ENCODE measurements at places on chromosomes 6 and 20.

GRCh38 chr6:89387516-89388201, 24.4 kb downstream of the RRAGD start:
- DNase-seq = no peak

- no peak for DNase-seq
These were observed at the start of gene NKAIN2 for GRCh38 chr6:123803504-123804013. TSS of gene NKAIN2 (plus strand) at chr6:123803865.

DNA sequence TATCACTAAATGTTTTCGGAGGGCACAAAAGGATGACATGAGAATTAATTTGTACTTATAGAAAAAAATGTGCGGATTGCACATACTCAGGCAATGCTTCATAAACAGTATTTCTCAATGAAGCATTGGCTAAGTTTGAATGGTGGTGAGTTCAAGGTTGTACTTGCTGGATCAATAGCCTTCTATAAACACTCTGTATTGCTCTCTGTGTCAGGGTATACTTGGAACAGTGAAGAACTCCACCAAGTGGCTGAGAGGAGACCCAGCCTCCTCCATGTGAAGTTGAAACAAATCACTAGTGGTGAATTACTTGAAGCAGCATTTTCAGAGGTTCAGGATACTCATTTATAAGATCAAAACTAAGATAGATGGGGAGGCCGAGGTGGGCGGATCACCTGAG, 360.6 kb downstream of the RIMS1 start:
- DNase-seq = no peak

- DNase-seq = no peak
These were observed 291.0 kb downstream of the ZFAND3 start for GRCh38 chr6:38110481-38110971.

DNA sequence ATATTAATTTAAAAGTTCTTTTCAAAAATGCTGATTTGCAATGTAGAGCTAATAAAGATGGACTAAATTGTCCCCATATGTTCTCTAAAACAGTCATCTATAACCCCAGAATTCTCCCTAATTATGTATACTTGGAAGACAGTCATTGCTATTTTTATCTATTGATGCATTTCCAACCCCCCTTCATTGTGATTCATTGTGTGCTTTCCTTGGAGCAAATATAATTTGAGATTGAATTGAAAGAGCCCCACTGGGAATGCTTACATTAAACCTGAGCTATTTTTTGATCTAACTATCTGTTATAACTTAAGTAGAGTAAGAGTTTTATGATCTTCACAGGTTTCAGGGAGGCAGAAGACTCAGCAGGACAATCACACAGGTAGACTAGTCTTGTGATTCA, 73.7 kb upstream of the PTCHD4 start:
- DNase-seq = no peak

DNA sequence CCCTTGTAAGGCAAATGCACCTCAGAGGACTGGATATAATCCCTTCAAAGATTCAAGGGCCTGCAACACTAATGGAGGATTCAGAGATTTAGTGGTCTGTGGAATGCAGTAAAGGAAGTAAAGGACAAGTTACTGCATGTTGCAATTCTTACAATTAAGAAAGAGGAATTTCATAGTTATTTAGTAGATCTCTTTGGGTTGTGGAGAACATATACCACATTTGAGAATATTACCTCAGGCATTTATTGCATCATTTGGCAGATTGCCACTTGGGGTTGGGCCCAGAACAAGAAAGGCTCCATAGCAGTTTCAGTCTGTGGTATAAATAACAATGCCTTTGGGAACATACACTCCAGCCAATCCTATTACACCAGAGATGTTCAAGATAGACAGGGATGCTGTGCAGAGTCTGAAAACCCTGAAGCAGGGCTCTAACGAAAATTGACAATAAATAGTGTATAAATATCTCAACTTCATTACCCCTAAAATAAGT, 20.9 kb upstream of the EPM2A start:
- DNase-seq = no peak

GRCh38 chr6:146770965-146771735, 172.4 kb downstream of the ADGB start:
- DNase-seq = no peak

DNA sequence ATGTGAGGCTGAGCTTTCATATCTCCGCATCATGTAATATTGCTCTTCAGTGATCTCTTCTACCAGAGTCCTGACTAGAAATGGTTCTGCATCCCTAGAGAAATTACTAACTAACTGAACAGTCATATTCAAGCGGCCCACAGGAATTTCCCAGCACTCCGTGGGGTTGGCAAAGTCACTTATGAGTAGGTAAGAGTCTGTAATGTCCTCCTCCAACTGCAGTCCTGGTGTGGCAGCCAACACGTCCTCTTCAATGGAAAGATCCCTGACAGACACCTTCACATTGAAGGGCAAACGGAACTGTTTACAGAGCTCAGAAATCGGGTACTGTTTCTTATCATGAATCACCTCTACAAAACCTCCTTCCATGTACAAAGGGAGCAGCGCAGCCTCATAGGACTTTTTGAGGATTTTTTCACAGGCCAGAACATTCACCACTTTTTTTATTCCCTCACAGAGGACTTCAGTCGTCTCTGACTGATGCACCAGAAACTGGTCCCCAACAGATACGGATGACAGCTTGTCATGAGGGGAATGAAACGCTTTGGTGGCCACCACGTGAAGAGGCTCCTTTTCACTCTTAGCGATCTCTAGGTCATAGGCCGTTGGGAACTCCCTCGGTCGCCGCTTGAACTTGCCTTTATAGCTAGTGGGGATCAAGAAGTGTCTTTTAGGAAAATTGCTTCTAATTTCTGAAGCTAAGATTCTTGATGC, 87.7 kb downstream of the THEMIS start:
- DNase-seq = no peak

Data from stimulated activated CD8-positive, alpha-beta memory T cell treated with anti-CD3 and anti-CD28 coated beads, Interleukin-15, amount 100 ng/mL, for 24 hours (primary cell).